Caudate nucleus (tissue), 63 donors: ENCODE measurements at places on chromosomes 1 and 21.

GRCh38 chr1:21050031-21050430 is 126.7 kb downstream of the EIF4G3 start:
- DNase-seq = no peak

- DNase-seq = no peak
These were observed 13.0 kb upstream of the ANGPTL7 start for GRCh38 chr1:11176081-11176706.

- peak; percentile 10 for DNase-seq
These were observed 98.8 kb downstream of the MTR start for GRCh38 chr1:236893626-236894545.

DNA sequence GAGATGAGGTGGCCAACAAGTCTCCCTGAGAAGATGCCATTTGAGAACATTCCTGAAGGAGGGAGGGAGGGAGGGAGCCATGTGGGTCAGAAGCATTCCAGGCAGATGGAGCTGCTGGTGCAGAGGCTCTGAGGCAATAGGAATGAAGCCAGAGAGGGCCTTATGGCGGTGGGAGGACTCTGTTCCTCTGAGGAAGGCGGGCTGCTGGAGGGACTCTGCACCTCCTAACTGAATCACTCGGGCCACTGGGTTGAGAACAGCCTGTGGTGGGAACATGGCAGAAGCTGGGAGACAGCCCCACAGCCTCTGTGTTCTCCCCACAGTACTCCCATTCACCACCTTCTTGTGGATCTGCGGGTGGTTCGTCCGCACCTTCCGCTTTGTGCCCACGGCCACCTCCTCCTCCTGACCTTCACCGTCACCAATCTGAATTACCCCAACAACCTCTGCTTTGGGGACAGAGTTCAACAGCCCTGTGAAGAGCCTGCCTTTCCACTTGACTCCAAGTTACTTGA is 2.4 kb upstream of the TMEM125 start:
- no peak for DNase-seq

DNA sequence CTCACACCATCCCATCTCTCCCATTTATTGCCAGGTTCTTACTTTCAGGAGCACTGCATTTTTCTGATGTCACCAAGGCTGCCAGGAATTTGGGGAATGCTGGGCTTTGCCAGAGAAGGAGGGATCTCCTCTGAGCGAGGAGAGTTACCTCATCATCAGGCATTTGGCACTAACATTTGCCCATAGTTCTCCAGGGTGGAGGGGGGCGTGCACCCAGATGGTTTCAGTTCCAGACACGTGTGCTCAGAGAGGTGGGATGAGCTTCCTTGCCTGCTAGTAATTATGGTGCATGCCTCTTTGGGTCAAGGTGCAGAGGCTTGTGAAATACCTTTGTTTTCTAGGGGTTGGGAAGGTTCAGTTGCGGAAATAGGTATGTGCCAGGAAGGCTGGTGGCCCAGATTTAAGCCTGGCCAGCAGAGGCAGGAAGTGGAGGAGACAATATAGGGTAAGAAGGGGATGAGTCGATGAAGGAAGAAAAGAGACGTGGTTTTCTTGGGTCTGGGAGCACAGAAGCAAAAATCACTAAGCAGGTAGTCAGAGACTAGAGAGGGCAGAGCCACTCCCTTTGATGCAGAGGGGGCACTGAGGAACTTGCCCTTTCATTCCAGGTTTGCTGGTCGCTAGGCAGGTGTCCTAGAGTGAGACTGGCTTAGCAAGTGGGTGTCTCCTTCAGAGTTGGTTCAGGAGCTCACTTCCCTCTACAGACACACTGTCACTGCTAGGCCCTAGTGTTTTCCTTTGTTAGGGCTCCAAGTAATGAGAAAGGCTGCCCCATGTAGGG is 7.2 kb downstream of the TUFT1 start:
- no peak for DNase-seq

DNA sequence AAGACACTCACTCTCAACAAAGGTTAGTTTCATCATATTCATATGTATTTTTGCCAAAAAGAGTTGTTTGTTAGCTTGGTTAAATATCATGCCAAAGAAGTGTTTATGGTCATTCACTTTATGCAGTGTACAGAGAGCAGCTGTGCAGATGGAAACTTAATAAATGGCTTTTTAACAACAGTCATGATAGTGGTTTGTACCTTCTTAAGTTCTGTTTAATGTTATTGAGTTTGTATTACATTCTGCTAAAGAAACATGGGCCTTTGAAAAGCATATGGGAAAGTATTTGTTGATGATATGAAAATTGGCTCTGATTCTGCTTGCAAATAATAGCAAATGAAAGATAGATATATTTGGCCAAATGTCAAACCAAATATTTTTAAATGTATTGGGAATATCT is 607.3 kb downstream of the NCAM2 start:
- DNase-seq = no peak

DNA sequence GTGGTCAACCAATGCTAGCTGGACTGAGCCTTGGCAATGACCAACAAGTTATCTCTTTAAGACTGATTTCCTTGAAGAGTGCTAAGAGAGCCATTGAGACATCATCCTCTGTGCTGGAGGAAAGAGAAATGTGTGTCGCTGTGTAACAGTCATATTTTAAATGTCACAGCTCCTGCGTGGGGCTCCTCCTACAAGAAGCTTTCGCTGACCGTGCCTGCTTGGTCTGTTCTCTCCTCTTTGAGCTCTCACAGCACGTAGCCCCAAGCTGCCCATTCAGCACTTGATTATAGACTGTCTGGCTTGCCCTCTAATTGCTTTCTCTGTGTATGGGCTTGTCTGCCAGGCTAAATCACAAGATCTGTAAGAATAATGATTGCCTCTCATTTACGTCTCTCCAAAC is 221.3 kb downstream of the FOXD2 start:
- DNase-seq = no peak

- no peak for DNase-seq
These were observed 47.0 kb downstream of the CD46 start for GRCh38 chr1:207798847-207799246.

DNA sequence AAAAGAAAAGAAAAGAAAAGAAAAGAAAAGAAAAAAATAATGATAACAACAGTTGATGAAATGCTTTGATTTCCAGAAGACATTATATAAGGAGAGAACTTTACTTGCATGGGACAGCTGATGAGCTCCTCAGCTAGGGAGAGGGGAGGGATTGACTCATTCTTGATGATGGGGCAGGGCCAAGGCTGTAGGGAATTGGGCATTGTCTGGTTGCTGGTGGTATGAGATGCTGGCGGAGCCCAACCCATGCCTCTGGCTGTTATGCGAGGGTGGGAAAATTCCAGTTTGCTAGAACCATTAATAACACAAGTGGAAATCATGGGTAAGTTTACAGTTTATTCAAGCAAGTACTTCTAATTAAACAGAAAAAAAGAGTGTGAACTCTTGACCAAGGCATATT is 36.0 kb upstream of the KIF26B start:
- no peak for DNase-seq

DNA sequence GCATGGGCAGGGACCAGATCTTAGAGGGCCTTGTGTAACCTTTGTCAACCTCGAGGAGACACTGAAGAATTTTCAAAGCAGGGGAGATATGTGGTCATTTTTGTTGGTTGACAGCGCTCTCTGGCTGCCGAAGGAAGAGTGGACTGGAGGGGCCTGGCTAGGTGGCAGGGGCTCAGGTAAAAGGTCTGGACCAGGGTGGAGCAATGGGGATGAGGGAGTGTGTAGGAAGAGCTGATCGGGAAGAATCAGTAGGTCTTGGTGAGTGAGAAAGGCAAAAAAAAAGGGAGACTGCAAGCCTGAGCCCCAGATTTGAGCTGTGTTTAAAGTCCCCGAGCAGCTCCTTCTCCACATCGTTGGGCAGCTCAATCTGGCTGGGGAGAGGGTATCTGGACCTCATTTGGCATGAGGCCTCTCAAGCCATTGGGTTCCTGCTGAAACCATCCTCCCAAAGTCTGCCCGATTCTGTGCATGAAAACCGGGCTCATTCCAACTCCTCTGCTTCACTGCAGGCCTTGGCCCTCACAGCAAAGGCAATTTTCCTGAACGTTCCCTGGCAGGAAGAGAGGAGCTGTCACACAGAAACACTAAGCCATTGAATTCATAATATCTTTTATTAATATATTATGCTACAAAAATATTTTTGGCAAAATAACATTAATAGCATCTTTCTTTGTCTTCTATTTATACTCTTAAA is 237.1 kb downstream of the TRABD2B start:
- no peak for DNase-seq

DNA sequence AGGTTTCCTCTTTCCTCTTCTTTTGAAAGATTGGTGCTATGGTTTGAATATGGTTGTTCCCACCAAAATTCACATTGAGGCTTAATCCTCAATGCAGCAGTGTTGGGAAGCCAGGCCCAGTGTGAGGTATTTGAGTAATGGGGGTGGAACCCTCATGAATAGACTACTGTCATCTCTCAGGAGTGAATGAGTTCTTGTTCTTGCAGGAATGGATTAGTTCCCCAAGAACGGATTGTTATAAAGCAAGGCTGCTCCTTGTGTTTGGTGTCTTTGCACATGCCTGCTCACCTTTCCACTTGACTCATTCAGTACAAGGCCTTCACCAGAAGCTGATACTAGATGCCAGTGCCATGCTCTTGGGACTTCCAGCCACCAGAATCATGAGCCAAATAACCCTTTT is 223.2 kb downstream of the BACH1 start:
- DNase-seq = no peak

- DNase-seq = no peak
These were observed 18.2 kb downstream of the KIF1B start for GRCh38 chr1:10228528-10228927.
